NCI-H226 (cell line): ENCODE measurements at places on chromosomes 11 and 22.
A peak's percentile ranks its signal among the peaks of the same experiment; 100 is the strongest.

DNA sequence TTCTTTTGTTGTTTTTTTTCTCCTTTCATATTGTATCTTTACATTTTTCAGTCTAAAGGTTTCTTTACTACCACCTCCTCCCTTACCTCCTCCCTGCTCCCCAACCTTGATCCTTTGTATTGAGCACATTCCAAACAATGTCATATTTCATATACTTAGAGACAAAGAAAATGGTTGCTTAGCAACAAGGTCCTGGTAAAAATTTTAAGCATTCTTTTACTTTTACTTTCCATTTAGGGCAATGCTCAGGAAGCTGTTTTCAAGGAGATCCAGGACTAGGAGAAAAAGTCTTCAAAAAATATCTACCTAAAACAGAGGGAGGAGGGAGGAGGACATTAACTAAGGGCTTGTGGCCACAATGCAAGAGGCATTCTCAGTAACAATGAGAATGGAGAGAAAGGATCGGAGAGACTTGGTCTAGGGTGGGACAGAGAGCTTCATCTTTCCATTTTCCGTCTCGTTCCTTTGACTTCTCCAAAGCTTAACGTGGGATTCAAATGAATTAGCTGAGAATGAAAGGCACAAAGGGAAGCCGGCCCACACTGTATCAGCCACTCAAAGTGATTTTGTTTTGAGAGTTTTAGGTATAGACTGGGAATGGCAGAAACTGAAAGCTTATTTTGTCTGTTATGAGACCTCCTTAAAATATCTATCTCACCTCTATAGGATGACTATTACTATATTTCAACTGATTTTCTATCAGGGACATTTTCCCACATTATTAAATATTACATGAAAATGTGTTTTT lies 455.7 kb downstream of the RAB38 start:
- DNase-seq, result peak; percentile 28

DNA sequence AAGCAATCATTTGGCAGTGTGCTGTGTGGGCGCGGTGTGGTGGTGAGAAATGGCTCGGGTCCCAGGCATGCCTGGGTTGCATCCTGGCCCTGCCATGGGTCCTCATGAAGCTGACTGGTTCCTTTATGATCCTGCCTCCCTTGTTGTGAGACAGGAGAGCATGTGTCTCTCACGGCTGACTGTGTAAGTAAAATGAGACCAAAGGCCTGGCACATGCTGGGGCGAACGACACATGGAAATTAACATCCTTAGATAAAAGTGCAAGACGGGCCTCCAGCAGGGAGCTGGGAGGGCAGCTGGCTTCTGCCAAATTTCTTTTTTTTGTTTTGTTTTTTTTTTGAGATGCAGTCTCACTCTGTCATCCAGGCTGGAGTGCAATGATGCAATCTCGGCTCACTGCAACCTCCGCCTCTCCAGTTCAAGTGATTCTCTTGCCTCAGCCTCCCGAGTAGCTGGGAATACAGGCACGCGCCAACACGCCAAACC lies 9.4 kb upstream of the FBLN1 start:
- no peak for DNase-seq

- no peak for DNase-seq
Measured at GRCh38 chr11:44147751-44148150, 52.3 kb downstream of the EXT2 start.

GRCh38 chr11:553988-554340 lies 6.6 kb downstream of the LMNTD2 start:
- no peak for DNase-seq

DNA sequence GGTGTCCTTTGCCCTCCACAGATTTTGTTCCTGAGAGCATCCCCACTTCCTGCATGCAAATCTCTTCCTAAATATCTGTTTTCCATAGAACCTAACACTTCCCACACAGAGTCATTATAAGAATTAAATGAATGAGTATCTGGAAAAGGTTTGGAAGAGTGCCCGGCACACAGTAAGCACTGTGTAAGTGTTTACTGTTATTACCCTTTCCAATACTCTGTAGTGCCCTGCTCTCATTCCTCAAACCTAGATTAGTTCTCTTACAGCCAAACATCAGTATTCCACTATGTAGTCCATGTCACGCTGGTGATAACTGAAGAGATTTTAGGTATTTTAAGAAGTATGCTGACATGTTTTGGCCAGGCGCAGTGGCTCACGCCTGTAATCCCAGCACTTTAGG lies 57.3 kb upstream of the PHF21A start:
- no peak for DNase-seq

DNA sequence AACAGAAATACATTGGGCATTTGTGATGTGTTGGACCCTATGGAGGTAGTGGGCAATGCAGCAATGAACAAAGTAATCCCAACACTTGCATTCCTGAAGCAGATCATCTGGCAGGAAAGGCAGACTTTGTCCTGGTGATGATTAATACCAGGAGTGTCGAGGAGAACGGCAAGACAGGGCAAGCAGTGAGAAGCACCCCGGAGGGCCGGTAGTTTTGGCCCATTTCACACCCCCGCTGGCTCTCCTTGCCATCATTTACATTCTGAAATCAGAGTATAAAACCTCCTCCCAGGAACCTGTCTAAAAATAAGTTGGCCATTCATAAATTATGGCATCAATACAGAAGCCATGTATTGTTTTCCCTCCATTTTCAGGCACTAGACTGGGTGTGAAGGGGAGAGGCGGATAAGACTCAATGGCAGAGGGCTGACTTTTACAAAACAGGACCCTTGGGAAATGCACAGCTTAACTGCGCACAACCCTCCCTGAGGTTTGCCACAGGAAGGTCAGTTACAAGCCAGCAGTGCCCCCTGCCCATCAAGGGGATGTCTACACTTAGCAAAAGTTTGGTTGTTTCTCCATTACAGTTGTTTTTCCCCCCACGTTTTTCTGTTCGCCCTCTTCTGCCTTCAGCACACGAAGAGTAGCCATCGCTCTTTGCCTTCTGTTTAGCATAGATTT lies 55.6 kb downstream of the OPCML start:
- DNase-seq, result no peak

GRCh38 chr22:50258361-50259292 lies 2.9 kb downstream of the MAPK12 start:
- no peak for DNase-seq

GRCh38 chr11:118646393-118646792 lies 33.1 kb downstream of the TREH start:
- no peak for DNase-seq

- no peak for DNase-seq
Measured at GRCh38 chr22:25021409-25021808, 68.9 kb downstream of the KIAA1671 start.

GRCh38 chr11:90525962-90526361 lies 303.1 kb upstream of the CHORDC1 start:
- no peak for DNase-seq

DNA sequence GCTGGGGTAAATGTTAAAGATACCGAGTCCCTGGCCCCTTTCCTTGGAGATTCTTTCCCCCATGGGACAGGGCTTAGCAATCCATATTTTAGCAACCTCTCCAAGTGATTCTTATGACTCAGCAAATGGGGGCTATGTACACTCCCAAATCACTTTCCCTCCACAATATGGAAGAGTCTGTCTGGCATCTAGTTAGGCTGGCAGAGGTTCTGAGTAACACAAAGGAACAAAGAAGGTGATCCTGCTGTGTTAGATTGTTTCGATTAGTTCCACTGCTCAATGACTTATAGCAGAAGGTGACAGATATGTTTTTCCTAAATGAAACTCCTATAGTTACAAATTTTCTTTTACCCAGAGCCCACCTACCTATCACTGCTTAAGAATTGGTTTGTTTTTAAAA lies 154.0 kb upstream of the SYT13 start:
- DNase-seq, result no peak
